Stimulated activated CD8-positive, alpha-beta memory T cell treated with anti-CD3 and anti-CD28 coated beads, Interleukin-7, amount 100 ng/mL, for 1 hour (primary cell): ENCODE measurements at places on chromosomes 6 and 20.

DNA sequence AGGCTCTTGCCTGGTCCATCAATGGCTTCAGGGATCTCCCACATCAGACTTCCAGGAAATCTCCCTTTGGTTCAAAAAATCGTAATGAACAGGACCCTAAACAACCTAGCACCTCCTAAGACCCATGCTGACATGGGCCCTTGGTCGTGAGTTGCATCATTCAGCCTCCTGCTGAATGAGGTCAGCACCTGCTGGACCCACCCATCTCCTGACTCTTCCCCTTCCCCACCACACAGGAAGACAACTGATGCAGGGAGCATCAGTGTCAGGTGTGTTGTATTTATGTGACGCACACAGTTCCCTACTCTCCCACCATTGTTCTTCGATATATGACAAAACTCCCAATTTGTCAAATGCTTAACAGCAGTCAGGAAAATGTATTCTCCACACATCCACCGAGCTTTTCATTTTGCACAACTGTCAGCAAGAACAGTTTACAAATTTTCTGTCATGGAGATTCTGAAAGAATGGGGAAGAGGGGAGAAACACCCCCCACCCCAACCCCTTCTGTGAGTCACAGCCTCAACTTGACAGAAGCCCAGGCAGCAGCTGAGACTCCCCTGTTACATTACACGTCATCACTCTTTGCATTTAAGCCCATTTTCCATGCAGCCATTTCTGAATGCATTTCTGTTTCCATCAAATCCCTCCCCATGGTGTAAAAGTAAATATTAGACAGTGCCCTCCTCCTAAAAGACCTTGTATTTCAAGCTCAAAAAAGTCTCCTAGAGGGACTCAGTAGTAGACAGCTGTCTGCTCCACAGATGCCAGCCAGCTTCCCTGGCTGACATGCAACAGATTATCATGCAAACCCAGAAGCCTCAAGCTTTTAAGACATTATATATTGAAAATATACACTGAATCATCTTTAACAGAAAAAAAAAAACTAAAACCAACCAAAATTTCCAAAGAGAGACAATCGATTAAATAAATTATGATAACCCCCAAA lies 577.5 kb downstream of the PTPRT start:
- DNase-seq, result no peak

DNA sequence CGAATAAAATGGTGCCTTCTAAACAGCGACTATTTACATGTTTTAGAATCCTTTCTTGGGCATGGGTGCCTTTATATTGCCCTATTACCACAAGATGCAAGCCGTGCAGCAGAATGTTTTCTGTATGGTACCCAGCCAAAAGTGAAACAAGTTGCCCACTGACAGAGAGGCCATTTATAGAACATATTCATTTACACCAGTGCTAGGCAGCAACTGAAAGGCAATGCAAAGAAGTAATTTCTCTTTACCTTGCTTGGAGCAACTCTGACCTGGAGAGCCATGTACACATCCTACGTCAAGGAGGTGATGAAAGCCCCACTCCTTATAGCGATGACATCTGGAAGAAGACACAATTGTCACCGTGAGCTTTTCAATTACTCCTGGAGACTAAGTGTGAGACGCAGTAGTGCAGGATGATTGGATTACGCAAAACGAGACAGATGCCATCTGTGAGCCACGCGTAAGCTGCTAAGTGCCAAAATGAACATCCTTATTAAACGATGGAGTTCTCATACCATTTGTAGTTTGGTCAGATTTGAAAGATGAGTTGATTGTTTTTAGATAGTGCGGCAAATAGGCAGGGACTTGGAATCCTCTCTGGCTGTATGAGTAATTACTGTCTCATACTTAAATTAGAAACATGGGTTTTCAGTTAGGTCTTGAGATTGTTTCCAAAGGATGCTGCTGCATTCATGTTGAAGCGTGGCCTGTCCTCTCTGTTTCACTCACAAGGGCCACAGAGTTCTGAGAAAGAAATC lies at the start of gene TMEM244:
TSS of gene TMEM244 (minus strand) at position 408 of the 758 bp plus-strand sequence. CDS start at position 281, 127 bp downstream.
- DNase-seq, result no peak

GRCh38 chr6:109318328-109318876 lies 63.9 kb downstream of the CD164 start:
- no peak for DNase-seq

DNA sequence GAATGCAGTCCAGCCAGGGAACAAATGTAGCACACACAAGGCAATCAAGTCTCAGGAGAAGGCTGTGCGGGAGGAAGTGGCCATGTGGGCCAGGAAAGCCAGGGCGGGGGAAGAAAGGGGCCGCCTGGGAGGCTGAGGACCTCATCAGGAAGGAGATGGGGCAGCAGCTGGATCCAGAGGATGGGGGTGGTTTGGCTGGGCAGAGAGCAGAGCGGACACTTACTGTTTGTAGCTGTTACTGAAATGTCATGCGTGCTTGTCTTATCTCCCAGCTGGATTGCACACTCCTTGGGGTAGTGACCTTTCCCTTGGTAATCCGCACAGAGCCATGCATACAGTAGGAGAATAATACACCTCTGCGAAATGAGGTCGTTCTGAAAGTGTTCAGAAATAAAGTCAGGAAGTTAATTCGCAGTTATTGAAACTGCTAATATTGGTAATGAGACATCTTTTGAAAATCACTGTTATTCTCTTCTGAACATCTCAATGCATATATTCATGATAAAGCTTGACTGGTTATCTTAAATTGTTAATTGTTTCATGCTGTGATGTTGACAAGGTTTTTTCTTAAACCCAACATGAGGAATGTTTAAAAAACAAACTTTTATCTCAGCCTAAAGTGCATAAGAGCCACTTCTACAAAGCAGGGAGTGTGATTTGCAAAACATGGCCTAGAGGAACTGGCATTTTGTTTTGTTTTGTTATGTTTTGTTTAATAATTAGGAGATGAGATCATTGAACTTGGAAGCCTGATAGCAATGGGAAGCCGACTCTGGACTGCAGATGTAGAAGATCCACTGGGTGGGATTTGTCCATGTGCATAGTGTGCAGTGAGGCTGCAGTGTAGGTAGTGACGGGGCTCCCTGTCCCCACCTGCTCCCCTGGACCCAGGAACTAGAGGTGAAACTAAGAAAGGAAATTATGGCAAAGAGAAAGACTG lies 18.0 kb upstream of the MAP3K4 start:
- no peak for DNase-seq

DNA sequence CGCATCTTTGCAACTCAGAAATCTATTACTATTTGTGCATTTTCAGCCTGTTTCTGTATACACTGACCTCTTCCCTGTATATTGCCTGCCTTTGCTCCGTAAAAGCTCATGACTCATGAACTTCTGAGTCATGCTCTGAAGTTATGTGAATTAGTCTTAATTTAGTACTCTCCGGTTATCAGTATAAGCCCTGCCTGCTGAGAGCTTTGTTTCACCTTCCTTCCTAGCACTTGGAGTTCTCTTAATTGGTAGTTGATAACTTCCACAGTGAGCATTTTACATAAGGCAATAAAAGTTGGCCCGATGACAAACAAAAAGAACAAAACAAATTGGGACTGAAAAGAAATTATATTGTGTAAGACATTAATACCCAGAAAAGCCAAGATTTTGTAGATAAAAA lies 231.4 kb downstream of the GJA1 start:
- no peak for DNase-seq

DNA sequence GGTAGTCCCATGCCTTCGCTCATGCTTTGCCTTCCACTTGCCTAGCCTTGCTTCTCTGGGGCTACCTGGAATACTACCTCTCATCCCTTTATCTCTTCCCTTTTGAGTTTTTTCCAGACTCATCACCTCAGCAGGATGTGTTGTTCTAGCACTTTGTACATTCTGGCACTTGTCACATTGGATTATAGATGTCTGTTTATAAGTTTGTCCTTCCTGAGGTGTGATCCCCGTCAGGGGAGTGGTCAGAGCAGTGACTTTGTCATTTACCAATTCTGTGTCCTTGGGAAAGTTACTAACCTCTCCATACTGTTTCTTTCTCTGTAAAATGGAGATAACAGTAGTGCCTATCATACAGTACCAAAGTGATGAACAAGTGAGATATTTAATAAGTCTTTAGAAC lies 66.5 kb downstream of the CTNNBL1 start:
- no peak for DNase-seq

DNA sequence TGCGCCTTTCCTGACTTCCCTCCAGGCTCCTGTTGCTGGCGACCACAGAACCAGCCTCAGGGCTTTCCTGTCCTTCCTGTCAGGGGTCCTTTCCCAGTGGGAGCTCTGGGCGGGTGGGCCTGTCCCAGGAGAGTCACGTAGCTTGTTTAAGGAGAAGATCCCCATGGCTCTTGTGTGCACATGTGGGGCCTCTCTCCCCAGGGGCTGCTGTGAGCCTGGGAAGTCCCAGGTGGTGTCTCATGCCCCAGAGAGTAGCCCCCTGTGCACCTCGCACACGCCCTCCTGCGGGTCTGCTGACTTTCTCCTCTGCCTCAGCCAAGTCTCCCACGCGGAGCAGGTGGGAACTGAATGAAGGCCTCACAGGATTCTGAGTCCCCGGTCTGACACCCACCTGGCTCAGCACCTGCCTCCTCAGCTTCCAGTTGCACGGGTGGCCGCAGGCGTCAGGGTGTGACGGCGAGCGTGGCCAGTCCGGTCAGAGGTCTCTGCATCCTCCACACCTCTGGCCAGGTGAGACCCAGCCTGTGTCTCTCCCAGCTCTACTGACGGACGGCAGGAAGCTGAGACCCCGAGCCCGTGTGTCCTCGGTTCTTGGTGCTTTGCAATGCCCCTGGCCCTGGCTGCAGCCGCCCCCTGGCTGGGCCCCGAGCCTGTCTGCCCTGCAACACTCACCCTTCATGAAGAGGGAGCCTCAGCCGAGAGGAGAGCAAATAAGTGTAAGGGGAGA lies 5.6 kb upstream of the NKAIN4 start:
- DNase-seq, result no peak

DNA sequence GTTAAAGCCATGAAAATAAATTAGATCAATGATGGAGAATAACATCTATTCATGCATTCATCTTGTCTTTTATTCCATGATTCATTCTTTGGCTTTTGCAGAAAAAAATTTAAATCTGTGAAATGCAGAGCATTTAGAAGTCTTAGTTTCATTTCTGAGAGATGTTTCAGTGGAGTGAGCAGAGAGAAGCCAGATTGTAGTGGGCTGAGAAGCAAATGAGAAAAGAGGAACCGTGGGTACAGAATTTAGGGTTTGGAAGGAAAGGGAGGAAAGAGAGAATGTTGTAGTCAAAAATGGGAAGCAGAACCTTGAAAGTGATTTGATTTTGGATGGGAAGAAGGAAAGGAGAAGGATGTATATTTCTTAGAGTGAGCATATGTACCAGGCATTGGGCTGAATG lies 260.3 kb upstream of the MAN1A1 start:
- no peak for DNase-seq

DNA sequence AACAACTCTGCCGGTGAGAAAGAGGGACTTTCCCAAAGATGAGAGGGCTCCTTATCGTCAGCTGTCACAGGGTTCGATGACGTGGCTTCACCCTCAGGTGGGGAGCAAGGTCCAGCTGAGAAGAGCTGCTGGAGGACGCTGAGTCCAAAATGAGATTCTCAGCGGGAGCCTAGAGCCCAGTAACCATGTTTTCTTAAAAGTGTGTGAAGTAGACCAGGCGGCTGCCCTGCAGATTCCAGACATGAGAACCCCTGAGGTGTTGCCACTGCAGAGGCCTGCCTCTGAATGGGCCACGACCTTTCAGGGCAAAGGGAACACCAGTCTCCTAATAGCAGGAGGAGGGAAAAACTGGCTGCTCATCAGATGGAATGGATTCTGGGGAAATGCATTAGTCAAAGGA lies 375.1 kb downstream of the BTBD9 start:
- no peak for DNase-seq

GRCh38 chr20:61271312-61272231 lies 19.5 kb downstream of the CDH4 start:
- no peak for DNase-seq

- DNase-seq, result no peak
Measured at GRCh38 chr6:21595285-21596144, 2.0 kb downstream of the SOX4 start.

DNA sequence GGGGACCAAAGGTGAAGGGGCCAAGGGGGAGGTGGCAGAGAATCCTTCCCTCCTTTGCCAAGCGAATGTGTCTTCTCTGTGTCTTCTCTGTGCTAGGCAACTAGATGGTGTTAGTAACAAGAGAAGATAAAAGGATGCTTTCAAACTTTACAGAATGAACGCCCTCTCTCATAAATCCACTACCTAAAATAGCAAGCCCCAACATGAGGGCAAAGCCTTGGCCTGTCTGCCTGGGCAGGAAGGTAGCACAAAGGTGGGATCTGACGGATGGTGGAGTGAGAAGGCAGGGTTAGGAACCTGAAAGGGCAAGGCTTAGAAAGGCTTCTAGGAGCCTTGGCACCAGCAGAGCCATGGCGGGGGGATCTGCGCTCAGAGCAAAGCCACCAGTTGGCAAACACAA lies 13.6 kb upstream of the TGM3 start:
- DNase-seq, result no peak

DNA sequence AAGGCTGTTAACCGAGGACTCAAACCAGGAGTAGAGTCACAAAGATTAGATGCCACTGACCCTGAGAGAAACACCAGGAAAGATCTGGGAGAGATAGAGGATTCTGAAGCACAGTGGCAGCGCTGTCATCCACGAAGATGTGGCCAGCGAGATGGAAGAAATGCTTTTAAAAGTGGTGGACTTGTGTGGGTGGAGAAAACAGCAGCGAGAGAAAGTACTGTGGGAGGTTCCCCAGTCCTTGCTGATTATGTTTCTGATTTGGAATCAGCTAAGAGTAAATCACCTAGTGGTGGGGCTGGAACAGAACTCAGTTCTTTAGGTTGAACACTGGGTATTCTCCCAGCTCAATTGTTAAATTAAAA lies 435 bp upstream of the ZNF322 start:
- no peak for DNase-seq

- DNase-seq, result no peak
Measured at GRCh38 chr6:80249897-80250296, 143.4 kb downstream of the BCKDHB start.

DNA sequence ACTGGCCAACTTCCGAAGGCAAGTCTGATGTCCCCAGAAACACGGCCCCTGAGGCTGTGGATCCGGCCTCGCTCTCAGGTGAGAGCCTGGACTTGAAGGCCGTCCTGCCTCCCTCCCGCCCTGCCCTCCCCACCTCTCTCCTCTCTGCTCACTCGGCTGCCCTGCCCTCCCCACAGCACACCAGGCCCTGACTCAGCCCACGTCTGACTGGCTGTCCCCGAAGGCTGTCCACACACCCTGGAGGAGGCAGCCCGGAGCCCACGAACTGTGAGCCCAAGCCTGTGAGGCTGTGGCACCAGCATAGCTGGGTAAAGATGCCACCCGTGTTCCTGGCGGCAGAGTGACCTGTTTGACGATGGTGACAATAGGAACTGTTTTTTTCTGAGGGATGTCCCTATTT lies 16.3 kb downstream of the GATA5 start:
- DNase-seq, result no peak

- no peak for DNase-seq
Measured at GRCh38 chr6:34229877-34230276, 6.8 kb upstream of the HMGA1 start.

GRCh38 chr6:7512320-7512719 lies 29.2 kb upstream of the DSP start:
- DNase-seq, result no peak

DNA sequence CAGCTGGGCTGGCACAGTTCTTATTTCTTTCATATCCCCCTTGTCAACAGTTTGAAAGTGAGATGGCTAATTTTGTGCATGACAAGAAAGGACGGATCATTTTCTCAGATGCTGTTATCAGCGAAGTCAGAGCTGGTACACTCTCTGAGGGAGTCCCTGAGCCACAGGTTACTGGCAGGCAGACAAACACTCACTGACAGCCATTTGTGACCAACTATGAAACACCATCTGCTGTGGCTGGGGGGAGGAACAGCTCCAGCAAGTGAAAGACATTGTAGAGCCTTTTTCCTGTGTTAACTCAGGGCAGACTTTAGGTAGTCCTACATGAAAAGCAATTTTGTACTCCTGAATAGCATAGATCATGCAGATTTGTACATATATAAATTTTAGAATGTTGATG lies 22.2 kb downstream of the OLIG3 start:
- no peak for DNase-seq
